Right hindlimb (tissue), 1 donor: ENCODE measurements at places on chromosomes 2 and 18.
A peak's percentile ranks its signal among the peaks of the same experiment; 100 is the strongest.

GRCh38 chr2:189302274-189302948 is 122.8 kb upstream of the COL5A2 start:
- DNase-seq, result no peak

- no peak for DNase-seq
These were observed 36.0 kb downstream of the TPGS2 start for GRCh38 chr18:36792634-36793283.

DNA sequence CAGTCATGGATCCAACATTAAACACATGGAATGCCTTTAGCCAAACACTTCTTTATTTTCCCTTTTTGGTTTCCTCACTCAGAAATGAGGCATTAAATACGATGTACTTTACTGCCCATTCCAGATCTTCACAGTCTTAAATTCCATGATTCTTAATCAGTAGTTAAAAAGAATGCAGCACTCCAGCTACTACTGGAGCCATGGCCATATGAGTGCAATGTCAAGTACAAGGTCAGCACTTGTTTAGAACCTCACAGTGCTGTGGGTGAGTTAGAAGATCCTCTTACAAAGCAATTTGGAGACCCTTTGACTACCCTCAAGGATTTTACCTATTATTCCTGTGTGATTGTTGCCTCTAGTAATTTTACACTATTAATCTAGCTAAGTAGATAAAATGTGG is 550.3 kb upstream of the LRRTM1 start:
- DNase-seq, result no peak

GRCh38 chr2:200296118-200296517 is 10.4 kb upstream of the SPATS2L start:
- DNase-seq, result no peak

- DNase-seq, result no peak
These were observed 213.2 kb upstream of the HS6ST1 start for GRCh38 chr2:128531856-128532255.

GRCh38 chr18:58268849-58269248 is 224.8 kb downstream of the NEDD4L start:
- peak; percentile 41 for DNase-seq

- no peak for DNase-seq
These were observed 222.4 kb upstream of the RBBP8 start for GRCh38 chr18:22710673-22711191.

DNA sequence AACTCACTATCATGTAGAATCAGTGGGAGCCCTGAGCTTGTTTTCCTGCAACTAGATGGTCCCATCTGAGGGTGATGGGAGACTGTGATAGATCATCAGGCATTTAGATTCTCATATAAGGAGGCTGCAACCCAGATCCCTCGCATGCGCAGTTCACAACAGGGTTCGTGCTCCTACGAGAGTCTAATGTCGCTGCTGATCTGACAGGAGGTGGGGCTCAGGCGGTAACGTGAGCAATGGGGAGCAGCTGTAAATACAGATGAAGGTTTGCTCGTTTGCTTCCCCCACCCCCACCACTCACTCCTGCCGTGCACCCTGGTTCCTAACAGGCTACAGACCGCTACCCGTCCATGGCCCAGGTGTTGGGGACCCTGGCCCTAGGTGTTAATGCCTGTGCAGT is 113.6 kb downstream of the RNF144A start:
- DNase-seq, result no peak

DNA sequence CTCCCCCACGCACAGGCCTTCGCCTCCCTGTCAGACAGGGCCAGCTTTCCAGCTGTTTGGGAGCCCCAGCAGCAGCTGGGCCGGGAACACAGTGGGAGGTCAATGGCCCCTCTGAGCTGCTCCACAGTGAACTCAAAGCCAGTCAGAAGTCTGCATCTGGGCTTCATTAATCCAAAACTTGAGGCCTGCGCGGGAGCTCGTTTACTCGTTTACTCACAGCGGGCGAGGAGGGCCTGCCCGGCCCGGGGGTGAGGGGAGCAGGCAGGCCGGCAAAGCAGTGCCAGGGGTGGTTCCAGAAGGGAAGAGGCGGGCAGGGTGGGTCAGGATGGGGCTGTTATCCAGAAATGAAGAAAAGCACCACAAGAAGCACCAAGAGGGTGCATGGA is 36.8 kb upstream of the SEMA4C start:
- peak; percentile 90 for DNase-seq

- no peak for DNase-seq
These were observed 137.6 kb downstream of the LAMA1 start for GRCh38 chr18:6979954-6980353.

DNA sequence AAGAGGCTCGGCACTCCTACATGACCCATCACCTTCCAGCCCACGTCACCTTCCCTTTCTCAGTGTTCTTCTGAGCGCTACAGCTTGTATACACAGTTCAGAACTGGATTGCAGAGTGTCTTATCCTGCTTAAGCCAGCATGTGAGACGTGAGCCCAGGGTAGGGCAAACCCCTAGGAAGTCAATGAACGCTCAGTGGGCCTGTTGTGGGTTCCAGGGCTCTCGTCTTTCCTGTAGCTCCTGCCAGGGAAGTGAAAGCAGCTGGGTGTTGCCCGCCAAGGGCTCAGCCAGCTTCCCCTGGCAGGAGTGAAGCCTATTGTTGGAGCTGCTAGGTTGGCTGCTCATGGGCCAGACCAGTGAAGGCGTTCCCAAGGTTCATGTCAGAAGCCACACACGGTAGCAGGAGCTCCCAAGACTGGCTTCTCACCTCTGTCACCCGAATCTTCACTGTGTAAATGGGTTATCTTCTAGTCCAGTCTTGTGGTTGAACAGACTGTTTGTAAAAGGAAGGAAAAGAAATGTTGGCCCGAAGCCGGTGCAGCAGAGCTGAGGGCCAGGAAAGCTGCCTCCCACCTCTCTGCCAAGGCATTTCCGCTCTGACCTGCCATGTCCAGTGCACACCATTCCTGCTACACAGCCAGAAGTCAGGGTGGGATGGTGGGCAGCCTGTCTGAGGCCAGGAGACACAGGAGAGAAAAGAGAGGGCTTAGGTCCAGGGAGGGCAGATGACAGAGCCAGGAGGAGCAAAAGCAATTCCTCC is 69.6 kb upstream of the RMDN2 start:
- peak; percentile 63 for DNase-seq

DNA sequence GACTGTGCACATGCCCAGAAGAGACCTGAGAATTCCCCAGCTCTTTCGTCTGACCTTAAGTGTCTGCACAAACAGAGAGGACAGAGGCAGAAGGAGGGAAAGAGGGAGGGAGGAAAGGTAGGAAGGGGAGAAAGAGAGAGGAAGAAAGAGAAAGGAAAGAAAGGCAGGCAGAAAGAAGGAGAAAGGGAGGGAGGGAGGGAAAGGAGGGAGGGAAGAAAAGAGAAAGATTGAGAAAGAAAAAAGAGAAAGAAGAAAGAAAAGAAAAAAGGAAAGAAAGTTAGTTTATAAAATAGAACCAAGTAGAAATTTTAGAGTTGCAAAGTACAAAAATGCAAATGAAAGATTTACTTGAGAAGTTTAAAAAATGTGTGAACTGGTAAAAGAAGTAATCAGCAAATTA is 7.4 kb upstream of the POLR1B start:
- DNase-seq, result no peak

DNA sequence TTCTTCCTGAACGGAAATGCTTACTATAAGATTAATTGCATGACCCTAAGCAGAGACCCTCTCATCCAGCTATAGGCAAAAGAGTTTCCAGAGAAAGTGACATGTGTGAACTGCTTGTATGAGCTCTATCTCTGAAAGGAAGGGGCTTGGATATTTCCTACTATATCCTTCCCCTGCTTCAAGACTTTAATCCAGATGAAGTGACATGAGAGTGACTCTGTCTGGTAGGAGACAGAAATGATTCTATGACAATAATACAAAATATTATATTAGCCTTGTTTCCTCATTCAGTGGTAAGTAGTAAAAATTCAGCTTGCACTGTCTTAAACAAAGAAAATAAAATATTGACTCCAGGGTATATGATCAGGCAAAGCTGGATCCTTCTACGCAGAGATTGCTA is 37.5 kb downstream of the NABP1 start:
- no peak for DNase-seq

DNA sequence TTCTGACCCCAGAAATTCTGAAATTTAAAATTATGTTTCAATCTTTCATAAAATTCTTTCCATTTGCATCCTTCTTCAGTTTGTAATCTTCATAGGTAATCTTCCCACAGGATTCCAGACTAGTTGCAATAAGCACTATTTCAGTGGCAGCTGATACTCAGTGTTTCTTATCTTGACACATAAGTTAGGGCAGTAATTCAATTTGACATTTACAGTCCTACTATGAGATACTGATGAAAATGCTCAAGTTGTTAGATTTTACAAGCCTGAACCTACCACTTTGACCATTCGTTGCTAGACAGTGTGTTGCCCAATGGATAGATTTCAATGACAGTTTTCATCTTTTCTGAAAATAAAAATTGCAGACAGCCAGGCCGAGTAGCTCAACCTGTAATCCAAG is 10.4 kb downstream of the METTL21A start:
- no peak for DNase-seq

- DNase-seq, result peak; percentile 19
These were observed 6.7 kb upstream of the SDC1 start for GRCh38 chr2:20231598-20232026.

DNA sequence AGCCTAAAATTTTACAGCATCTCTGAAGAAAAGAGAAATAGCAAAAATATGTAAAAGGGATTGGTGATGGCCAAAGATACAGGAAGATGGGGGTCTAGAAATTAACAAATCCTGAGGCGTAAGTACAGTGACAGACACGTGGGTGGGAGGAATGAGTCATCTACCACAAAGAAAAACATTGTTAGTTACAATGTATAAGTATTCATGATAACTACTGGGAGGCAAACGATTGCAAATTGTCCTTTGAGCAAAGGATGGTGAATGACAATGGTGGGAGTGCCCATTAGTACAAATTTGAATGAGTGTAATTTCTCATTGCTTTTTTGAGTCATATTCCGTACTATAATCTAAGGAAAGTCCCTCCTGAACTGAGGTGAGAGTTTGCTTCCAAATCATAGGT is 809.0 kb upstream of the FAM98A start:
- no peak for DNase-seq

DNA sequence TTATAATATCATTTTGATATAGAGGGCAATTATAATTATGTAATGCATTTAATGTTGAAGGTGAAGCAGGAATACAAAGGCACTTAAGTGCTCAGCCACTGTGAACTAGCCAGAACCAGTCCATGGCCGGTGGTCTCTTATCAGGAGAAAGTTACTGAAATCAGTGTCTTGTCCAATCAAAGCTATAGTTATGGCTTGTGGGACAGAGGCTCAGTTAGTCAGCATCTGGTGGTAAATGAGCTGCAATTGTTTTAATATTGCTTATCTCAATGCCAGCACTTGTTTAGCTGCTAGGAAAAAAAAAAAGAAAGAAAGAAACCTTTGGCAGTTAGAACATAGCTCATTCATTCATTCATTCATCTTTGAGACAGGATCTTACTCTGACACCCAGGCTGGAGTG is 3.8 kb upstream of the ALS2 start:
- no peak for DNase-seq

DNA sequence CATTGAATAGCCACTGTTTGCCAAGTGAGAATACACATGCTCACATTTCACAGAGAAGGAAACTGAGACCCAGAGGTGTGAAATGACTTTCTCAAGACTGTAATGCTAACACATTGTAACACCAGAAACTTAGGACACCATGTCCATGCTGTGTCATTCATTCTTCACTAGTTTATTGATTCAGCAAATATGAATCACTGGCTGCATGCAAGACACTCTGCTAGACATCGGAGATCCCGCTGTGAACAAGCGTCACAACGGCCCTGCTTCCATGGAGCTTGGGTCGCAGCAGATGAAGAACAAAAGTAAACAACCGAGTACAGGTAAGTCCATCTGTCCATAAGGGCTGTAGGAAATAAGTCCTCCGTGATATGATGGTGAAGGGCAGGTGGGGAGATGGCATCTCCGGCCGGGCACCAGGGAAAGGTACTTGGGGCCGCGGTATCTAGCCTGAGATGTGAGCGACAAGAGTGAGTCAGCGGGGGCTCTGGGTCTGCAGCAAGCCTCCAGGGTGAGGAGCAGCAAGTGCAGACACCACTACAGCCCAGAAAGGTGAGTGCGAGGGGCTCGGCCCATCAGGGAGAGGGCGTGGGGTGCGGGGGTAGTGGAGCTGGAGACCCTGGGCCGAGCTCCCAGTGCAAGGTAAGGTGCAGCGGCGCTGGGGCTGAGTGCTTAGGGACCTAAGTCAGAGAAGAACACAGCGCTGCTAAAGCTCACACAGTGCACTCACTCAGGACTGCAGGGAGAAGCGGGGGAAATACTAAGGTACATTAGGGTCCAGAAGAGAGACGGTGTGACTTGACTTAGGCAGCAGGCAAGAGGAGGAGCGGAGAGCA is 391.2 kb downstream of the FBXO15 start:
- no peak for DNase-seq

- DNase-seq, result no peak
These were observed 19.0 kb upstream of the ESPNL start for GRCh38 chr2:238081150-238081549.

DNA sequence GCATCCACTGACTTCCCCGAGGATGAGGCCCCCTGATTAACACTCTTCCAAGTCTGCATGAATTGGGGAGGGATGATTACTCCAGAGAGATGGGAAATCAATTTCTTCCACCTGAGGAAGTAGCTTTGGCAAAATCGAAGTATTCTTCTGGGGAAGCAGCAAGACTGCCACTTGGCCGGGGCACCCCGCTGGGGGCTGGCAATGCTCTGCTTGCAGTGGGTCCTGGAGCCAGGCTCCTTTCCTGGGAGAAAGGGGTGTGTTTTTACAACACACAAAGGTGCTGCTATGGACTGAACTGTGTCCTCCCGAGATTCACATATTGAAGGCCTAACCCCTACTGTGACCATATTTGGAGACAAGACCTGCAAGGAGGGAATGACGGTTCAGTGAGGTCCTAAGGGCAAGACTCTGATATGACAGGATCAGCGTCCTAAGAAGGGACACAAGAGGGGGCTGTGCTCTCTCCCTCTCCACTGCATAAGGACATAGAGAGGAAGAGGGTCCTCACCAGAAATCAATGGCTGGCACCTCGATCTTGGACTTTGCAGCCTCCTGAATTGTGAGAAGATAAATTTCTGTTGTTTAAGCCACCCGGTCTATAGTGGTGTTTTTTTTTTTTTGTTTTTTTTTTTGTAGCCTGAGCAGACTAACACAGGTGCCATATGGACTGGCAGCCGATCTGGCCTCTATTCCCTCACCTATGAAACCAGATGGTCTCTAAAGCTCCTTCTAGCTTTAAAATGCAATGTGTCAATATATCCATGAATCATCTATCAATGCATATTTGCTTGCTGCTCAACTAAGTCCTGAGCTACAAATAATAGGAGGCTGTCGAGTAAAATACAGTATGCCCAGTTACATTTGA is 3.6 kb upstream of the SMARCAL1 start:
- no peak for DNase-seq

DNA sequence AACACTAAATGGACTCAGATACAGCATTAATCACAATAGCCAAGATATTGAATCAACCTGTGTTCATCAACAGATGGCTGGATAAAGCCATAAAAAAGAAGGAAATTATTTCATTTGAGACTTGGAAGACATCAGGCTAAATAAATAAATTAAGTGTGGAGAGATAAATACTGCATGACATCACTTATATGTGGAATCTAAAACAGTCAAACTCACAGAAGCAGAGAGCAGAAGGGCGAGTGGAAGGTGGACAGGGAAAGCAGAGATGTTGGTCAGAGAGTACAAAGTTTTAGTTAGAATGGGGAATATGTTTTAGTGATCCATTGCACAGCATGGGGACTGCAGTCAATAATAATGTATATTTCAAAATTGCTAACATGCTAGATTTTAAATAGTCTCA is 207.2 kb downstream of the VAPA start:
- DNase-seq, result no peak
